ENCODE measurements at places on chromosomes 16 and 17. TPM values are rescaled to one million over a fixed set of nuclear protein-coding genes. Genes with fewer than 3 reads are reported as not detected.
A peak's percentile ranks its signal among the peaks of the same experiment; 100 is the strongest.

- no peak for DNase-seq
- no peaks in the 10 kb centered on the region for H3K4me1 ChIP-seq
- no peak overlapping the region for H3K4me3 ChIP-seq
- H3K36me3 ChIP-seq, result peaks cover 3% of the 10 kb centered on the region
Measured at GRCh38 chr17:60941028-60941427, 263.4 kb downstream of the BCAS3 start.

- no peak for DNase-seq
- H3K4me3 ChIP-seq, result no peak overlapping the region
- peaks cover 20% of the 10 kb centered on the region for H3K36me3 ChIP-seq
- H3K27ac ChIP-seq, result no peak overlapping the region
- H3K4me1 ChIP-seq, result no peaks in the 10 kb centered on the region
Measured at GRCh38 chr17:56929362-56929969, 15.6 kb upstream of the TRIM25 start.

DNA sequence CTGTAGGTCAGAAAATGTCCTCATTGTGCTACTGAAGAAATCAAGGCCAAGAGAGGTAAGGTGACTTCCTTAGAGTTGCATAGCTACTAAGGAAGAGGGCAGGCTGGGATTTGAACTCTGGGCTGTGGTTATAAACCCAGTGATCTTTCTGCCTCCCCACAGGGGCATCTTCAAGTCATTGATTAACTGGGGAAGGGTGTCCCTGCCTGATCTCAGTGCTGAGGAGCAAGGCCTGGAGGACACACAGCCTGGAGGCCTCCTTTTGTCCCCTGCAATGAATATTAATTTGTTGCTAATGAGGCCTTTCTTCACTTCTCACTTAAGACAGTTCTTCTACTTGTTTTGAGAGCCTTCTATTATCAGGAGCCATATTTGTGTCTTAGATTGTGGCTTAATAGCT is 83.8 kb downstream of the KATNIP start:
- no peak overlapping the region for H3K27ac ChIP-seq
- no peaks in the 10 kb centered on the region for H3K27me3 ChIP-seq
- no peak overlapping the region for H3K4me3 ChIP-seq
- no peaks in the 10 kb centered on the region for H3K4me1 ChIP-seq
- peaks cover 9% of the 10 kb centered on the region for H3K36me3 ChIP-seq

GRCh38 chr16:4498546-4499195 is 22.5 kb downstream of the HMOX2 start:
- H3K27ac ChIP-seq, result peak overlapping the region; percentile 36
- peaks cover 88% of the 10 kb centered on the region for H3K4me1 ChIP-seq
- H3K4me3 ChIP-seq, result no peak overlapping the region
- no peak for DNase-seq
- H3K36me3 ChIP-seq, result peaks cover 21% of the 10 kb centered on the region

CACNG1 gene
- not detected for total RNA-seq

- no peaks in the 10 kb centered on the region for H3K27me3 ChIP-seq
- no peak overlapping the region for H3K27ac ChIP-seq
- no peaks in the 10 kb centered on the region for H3K4me1 ChIP-seq
- peaks cover 13% of the 10 kb centered on the region for H3K36me3 ChIP-seq
Measured at GRCh38 chr17:56793531-56793930, 40.2 kb downstream of the C17orf67 start.

GRCh38 chr17:62629556-62630364 is 2.3 kb downstream of the MRC2 start:
- peaks cover 5% of the 10 kb centered on the region for H3K27me3 ChIP-seq
- no peak overlapping the region for H3K27ac ChIP-seq
- DNase-seq, result no peak

DNA sequence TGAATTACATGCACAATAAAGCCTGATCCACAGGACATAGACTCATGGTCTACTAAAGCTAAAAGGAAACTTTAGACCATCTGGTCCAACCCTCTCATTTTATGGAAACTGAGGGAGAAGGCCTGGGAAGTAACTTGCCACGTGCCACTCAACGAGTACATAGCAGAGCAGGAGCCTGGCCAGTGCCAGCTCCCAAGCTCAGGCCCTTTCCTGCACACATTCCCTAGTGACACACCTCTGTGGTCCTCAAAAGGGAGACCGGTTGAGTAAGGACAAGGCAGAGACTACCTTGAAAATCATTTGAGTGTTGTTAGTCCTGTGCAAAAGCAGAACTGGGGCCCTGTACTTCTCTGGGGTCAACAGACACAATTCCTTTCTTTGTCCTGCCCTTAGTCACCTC is 2.8 kb downstream of the CCL4L2 start:
- no peak overlapping the region for H3K4me3 ChIP-seq
- no peak overlapping the region for H3K27ac ChIP-seq
- H3K36me3 ChIP-seq, result peaks cover 4% of the 10 kb centered on the region
- peaks cover 32% of the 10 kb centered on the region for H3K27me3 ChIP-seq
- no peak for DNase-seq

DNA sequence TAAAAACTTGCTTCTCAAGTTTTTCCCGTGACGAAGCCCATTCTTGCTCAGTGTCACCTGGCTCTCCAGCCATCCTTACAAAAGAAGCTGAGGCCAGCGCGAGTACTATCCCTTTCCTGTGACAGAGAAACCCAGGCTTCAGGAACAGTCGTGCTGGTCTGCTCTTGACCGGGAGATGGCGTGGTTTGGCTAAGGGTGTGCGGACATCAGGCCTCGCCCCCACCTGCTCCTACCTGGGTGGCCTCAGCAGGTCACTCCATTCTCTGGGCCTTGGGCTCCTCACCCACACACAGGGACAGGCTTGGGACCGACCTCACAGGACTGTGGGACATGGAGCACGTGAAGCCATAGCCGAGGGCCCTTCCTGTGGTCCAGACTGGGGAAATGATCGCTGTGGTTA is 75.2 kb upstream of the CIBAR2 start:
- H3K27ac ChIP-seq, result no peak overlapping the region
- H3K36me3 ChIP-seq, result peaks cover 3% of the 10 kb centered on the region
- H3K27me3 ChIP-seq, result no peaks in the 10 kb centered on the region
- no peaks in the 10 kb centered on the region for H3K4me1 ChIP-seq
- no peak overlapping the region for H3K4me3 ChIP-seq

DNA sequence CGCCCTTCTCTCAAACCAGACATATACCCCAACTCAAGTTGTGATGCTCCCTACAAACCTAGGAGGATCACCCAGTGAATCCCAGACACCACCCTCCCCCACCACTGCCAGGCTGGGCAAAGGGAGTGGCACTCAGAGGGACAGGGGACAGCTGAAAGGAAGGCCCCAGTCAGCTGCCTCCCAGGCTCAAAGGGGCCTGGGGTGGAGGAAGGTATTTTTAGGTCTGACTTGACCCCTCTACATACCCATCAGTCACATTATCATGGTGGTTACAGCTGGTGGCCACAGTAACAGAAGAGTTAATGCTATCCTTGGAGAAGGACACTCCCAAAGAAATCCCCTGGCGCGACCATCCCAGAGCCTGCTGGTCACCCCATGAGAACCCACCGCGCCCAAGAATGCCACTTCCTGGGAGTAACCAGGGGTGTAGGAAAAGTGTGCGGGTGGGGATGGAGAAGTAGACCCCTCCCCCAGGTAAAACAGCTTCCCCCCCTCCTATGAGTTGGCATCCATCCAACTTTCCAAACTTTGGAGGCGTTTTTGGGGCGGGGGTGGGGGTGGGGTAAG is 1.1 kb downstream of the CACNB1 start:
- peaks cover 3% of the 10 kb centered on the region for H3K27me3 ChIP-seq
- DNase-seq, result no peak
- H3K36me3 ChIP-seq, result peaks cover 18% of the 10 kb centered on the region
- peak overlapping the region; percentile 99 for H3K4me3 ChIP-seq

PRR15L gene
- not detected for total RNA-seq

DNA sequence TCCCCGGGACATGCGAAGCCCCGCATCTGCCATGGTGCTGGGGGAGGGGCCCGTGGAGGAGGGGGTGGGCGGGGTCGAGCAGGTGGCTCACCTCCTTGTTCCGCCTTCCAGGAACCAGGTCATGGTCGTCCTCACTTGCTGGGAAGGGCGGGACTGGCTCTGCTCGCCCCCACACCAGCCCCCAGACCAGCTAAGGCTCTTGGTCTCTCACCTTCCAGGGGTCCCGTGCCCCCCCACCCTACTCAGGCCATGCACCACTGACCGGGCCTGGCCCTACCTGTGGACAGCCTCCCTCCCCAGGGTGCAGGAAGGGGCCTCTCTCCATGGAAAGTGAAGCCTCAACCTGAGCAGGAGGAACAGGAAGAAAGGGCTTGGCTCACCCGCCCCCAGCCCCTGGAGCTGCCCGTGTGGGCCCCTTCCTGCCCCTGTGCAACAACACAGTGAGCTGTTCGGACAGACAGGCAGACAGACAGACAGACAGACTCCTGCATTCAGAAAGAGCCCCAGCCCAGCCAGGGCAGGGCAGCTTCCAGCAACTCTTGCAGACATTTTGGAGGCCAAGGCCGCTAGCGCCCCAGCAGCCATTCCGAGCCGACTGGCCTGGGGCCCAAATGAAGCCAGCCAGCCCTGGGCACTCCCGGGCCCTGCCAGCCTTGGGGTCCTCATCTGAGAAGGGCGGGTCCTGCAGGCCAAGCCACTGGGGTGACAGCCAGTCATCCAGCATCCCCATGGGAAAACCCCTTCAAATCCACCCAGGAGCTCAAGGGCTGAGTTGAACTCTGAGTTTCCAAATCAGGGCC is 8.1 kb upstream of the KREMEN2 start:
- H3K27ac ChIP-seq, result no peak overlapping the region
- DNase-seq, result no peak
- peaks cover 18% of the 10 kb centered on the region for H3K27me3 ChIP-seq
- no peaks in the 10 kb centered on the region for H3K36me3 ChIP-seq
- H3K4me1 ChIP-seq, result no peaks in the 10 kb centered on the region
- H3K4me3 ChIP-seq, result no peak overlapping the region

KCNH4 gene
- 0.39 TPM for total RNA-seq

DNA sequence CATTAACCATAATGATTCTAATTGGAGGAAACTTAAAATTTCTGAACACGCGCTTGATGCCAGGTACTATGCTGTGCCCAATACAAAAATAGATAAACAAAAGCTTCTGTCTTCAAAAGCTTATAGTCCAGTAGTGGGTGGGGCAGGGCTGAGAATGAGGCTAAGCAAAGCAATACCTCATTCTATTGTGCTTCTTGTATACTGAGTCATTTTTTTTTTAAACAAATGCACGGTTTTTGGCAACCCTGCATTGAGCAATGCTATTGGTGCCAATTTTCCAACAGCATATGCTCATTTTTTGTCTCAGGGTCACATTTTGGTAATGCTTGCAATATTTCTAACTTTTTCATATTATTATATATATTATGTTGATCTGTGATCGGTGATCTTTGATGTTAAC is 34.7 kb upstream of the HNF1B start:
- peaks cover 34% of the 10 kb centered on the region for H3K27me3 ChIP-seq
- DNase-seq, result no peak
- H3K4me1 ChIP-seq, result peaks cover 19% of the 10 kb centered on the region
- H3K27ac ChIP-seq, result no peak overlapping the region

LLGL1 gene
- total RNA-seq, result 13.7 TPM

AGRP gene
- 0.40 TPM for total RNA-seq

DNA sequence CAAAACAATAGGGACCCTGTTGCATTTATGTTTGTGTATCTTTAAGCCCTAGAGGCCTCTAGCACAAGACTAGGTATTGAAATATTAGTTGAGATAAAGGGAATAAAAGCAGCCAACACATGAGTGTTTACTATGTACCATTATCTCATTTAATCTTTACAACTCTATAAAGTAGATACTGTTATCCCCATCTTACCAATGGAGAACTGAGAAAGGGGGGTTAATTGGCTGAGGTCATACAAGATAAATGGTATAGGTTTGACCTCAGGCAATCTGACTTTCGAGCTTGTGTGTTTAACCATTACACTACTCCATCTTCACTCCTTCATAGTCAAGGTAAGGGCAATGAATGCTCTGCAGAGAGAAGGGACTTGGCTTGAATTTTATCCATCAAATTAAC is 26.3 kb upstream of the STAC2 start:
- no peaks in the 10 kb centered on the region for H3K4me1 ChIP-seq
- no peaks in the 10 kb centered on the region for H3K27me3 ChIP-seq
- no peak overlapping the region for H3K4me3 ChIP-seq
- no peak overlapping the region for H3K27ac ChIP-seq
- no peak for DNase-seq

ITGAX gene
- 1.4 TPM for total RNA-seq

GRCh38 chr17:52170963-52171572 is 12.6 kb upstream of the CA10 start:
- H3K27me3 ChIP-seq, result peaks cover 4% of the 10 kb centered on the region
- H3K36me3 ChIP-seq, result no peaks in the 10 kb centered on the region
- no peaks in the 10 kb centered on the region for H3K4me1 ChIP-seq
- H3K27ac ChIP-seq, result no peak overlapping the region
- no peak for DNase-seq
- no peak overlapping the region for H3K4me3 ChIP-seq

DNA sequence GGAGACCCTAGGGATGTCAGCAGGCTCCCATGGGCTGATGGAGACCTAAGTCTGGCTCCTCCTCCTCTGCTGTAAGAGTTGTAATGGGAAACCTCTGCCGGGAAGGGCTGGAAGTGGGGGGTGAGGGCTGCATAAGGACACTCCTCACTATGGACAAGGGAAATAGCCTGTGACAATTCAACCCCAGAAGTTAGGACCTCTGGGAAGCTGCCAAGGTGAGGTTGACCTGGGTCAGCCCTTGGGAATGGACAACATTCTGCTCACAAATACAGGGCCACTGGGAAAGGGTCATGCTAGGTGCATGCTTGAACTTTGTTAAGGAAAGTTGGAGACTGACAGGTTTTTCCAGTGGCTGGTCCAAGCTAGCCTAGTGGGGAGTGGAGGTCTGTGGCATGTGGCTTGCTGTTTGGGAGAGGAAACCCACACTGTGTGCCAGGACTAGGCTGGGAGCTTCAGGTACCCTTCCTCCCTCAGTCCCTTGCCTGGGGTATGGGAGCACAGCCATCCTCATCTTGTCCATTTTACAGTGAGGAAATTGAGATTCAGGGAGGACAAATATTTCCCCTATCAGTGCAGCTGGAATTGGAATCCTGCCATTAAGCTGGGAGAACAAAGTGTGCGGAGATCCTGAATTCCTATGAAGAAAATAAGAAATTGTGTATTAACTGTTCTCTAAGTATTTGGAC is 190.4 kb downstream of the SALL1 start:
- H3K27me3 ChIP-seq, result peaks cover 4% of the 10 kb centered on the region
- H3K27ac ChIP-seq, result no peak overlapping the region
- H3K36me3 ChIP-seq, result no peaks in the 10 kb centered on the region
- no peaks in the 10 kb centered on the region for H3K4me1 ChIP-seq
- no peak overlapping the region for H3K4me3 ChIP-seq

GRCh38 chr16:57355898-57356414 is 2.6 kb upstream of the CCL22 start:
- no peak for DNase-seq
- no peak overlapping the region for H3K27ac ChIP-seq
- H3K4me1 ChIP-seq, result peaks cover 16% of the 10 kb centered on the region
- peaks cover 5% of the 10 kb centered on the region for H3K27me3 ChIP-seq
- H3K36me3 ChIP-seq, result no peaks in the 10 kb centered on the region
- no peak overlapping the region for H3K4me3 ChIP-seq

RCVRN gene
- total RNA-seq, result not detected

DNA sequence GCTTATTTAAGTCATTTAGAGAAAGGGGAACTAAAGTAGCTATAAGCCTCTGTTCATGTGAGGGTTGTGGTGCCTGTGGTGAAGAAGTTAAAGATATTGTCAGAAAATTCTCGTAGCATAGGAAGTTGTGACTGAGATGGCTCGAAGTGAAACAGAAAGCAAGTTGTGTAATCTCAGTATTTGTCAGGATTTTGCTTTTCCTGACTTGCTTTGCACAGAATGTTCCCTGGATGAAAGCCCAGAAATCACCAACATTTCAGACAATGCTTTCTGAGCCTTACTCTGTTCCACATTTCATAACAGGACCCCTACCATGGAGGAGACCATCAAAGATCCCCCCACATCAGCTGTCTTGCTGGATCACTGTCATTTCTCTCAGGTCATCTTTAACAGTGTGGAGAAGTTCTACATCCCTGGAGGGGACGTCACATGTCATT is 10.6 kb downstream of the CALCOCO2 start:
- peak overlapping the region; percentile 80 for H3K27ac ChIP-seq
- DNase-seq, result peak; percentile 32
- H3K27me3 ChIP-seq, result no peaks in the 10 kb centered on the region

Measured in activated naive CD8-positive, alpha-beta T cell treated with anti-CD3 and anti-CD28 coated beads for 36 hours (primary cell).